ENCODE measurements at places on chromosomes 5 and 9. TPM values are rescaled to one million over a fixed set of nuclear protein-coding genes. Genes with fewer than 3 reads are reported as not detected.

GRCh38 chr5:91022518-91022917, 360.6 kb downstream of the ARRDC3 start:
- no peak for DNase-seq

GRCh38 chr5:129398026-129398678, 61.9 kb upstream of the ADAMTS19 start:
- no peak for DNase-seq

- no peak for DNase-seq
Measured at GRCh38 chr9:129330711-129331492, 152.8 kb upstream of the IER5L start.

GRCh38 chr5:1443171-1443570, 2.1 kb downstream of the SLC6A3 start:
- no peak for DNase-seq

GRCh38 chr9:128011071-128011817, 30.5 kb upstream of the EEIG1 start:
- peak; percentile 41 for DNase-seq

DNA sequence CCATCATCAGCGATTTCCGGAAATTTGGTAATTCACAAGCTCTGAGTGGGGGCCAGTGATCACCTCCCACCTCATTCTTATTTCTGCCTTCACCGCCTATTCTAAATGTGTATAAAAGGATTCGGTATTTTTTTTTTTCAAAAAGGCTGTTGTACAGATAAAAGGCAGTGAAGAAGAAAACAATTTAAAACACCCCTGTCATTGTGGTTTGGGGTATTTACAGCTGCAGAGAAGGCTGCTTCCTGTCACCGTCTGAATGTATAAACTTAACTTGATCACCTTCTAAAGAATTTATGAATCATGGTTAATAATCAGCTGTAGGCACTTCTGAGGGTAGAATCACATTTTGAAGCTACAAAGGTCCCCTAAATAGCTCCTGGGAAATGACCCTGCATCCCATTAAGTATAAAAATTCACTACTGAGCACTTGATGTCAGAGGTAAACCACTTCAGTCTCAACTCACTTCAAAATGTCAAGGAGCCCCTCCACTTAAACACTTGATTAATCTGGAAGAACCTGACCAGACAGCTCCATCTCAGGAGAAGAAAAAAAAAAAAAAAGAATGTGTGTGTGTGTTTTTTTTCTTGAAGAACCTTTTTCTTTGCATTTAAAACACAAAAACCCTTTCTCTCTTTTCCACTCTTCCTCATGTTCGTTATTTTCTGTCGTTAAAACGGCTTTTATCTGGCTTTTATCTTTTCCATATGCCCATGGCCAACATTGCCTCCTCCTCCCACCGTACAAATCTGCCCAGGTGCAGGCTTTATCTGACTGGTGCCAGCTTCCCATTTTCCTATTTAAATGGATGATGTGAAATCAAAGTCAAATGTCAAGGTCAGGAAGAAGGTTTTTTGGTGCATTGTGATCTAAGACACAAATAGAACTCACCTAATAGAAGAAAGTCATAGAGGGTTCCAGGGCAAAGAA, 291.2 kb downstream of the IRX1 start:
- DNase-seq, result no peak

DNA sequence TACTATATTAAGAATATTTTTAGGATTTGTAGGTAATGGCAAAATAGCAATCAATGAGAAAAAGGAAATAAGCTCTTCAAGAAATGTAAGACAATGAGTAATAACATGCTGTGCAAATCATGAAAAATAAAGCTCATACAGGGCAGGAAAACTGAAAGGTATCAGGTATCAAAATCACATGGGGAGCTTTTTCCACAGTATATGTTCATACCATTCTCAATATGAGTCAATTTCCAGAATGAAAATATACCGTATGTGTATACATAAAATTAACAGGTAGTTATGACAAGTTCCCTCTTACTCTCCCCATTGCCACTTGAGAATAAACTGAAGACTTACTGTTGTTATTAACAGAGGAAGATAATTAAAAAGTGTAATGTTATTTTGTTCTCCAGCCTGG, 35.9 kb downstream of the EFCAB9 start:
- no peak for DNase-seq

GRCh38 chr5:6758236-6758635, 45.0 kb downstream of the TENT4A start:
- no peak for DNase-seq

DNA sequence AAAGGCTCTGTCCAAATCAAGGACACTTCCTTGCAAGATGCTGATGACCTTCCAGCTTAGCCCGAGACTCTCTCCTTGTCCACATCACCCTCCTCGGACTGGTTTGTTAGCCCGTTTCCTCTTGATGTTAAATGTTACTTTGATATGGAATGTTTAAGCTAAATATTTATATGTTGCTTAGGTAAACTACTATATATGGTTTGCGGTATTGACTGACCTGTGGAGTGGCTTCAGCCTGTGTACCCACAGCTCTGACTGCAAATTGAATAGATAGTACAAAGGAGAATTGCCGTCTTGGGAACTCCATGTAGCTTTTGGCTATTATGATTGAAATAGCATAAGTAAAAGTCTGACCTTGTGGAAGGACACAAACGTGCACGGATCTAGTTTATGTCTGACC, 422.0 kb downstream of the YTHDC2 start:
- DNase-seq, result no peak

- no peak for DNase-seq
Measured at GRCh38 chr5:132686193-132686592, 12.4 kb downstream of the IL4 start.

DNA sequence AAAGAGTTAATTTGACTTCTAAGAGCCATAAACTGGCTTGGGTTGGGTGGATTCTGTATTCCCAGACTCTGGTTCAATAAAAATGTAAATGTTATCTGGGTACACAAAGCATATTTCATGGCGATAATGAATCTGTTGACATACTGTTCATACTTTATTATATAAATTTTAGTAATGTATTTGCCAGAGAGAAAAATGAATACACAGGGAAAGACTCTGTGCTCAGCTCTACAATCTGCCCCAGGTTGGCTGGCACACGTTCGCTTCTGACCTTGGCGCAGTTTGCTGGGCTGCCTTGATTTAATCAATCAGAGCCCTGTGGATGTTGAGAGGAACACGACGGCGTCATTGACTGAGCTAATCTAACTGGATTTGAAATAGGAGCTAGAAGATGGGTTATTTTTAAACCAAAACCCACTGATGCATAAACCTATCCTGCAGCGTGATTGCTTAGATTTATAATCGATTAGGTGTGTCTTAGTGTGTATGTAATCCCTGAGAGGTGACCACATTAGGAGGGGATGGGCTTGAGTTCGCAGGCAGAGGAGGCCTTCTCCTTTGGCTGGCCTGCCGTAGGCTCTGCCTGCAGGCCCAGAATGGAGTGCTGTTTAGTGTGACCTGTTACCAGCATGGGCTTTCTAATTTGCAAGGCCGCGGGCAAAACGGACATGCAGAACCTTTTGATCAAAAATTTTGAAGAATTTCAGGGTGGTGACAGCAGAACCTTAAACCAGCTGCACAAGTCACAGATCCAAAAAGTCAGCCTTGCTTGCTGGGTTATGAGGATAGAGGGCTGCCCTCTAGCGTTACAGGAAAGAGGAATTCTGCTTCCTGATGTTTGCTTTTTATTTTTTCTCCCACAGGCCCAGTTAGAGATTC, 3.9 kb upstream of the ADCY2 start:
- DNase-seq, result no peak

- DNase-seq, result no peak
Measured at GRCh38 chr5:39605145-39605544, 180.4 kb upstream of the DAB2 start.

DNA sequence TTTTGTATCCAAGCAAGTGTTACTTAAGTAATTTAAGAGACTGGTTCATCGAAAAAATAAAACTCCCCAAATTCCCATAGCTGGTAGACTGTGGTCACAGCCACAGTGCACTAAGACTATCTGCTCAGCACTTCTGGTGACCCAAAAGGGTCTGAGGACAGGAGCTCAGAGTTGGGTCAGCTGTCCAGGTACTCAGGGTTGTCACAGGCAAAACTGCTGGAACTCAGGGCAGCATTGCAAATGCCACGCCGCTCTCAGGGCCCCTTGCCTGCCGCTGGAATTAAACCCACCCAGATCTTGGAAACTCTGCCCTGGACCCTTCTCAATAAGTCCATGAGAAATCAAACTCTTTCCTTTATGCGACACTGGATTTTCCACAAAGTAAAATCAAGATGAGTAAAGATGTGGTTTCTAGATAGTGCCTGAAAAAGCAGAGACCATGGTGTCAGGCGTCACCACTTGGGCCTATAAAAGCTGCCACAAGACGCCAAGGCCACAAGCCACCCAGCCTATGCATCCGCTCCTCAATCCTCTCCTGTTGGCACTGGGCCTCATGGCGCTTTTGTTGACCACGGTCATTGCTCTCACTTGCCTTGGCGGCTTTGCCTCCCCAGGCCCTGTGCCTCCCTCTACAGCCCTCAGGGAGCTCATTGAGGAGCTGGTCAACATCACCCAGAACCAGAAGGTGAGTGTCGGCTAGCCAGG, at the start of gene IL13:
TSS of gene IL13 (plus strand) at position 498 of the 705 bp plus-strand sequence. CDS start at position 512, 14 bp downstream.
- no peak for DNase-seq

GRCh38 chr9:88927510-88927909, 63.8 kb upstream of the S1PR3 start:
- DNase-seq, result no peak

DNA sequence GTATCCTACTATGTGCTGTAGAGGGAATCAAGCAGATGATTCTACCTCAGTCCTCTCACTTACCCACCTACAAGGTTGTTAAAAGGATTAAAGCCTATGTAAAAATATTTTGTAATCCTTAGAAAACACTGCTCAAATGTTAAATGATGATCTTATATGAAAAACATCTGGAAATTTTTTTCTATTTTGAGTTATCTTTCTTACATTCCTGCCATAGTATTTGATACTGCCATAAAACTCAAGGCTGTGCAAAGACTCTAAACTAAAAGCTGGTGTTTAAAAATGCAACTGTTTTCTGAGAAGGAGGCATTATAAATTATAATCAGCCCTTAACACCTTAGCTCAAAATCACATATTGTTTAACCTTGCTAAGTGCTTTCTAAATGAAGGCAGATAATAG, 474.2 kb downstream of the PRELID2 start:
- DNase-seq, result no peak

GRCh38 chr5:127406326-127407121, 110.9 kb upstream of the PRRC1 start:
- DNase-seq, result no peak

GRCh38 chr5:119074419-119074818, 3.5 kb downstream of the DMXL1 start:
- DNase-seq, result no peak

DNA sequence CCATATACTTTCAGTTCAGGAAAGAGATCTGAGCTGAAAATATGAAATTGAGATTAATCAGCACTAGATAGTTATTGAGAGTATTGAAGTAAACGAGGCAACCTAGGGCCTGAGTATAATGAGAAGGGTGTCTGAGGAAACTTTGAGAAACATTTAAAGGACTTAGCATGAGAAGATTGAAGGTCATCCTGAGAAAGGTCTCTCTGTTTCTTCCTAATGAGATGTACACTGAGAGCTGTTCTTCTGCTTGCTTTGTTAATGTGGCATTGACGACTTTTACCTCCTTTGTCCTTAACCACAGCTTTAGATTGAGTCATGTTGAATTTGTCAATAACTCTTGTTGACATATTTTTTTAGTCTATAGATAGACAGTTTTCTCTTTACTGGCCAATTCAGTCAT, 145.1 kb upstream of the ACTBL2 start:
- no peak for DNase-seq

GRCh38 chr5:54736003-54736797, 218.6 kb downstream of the SNX18 start:
- no peak for DNase-seq

DNA sequence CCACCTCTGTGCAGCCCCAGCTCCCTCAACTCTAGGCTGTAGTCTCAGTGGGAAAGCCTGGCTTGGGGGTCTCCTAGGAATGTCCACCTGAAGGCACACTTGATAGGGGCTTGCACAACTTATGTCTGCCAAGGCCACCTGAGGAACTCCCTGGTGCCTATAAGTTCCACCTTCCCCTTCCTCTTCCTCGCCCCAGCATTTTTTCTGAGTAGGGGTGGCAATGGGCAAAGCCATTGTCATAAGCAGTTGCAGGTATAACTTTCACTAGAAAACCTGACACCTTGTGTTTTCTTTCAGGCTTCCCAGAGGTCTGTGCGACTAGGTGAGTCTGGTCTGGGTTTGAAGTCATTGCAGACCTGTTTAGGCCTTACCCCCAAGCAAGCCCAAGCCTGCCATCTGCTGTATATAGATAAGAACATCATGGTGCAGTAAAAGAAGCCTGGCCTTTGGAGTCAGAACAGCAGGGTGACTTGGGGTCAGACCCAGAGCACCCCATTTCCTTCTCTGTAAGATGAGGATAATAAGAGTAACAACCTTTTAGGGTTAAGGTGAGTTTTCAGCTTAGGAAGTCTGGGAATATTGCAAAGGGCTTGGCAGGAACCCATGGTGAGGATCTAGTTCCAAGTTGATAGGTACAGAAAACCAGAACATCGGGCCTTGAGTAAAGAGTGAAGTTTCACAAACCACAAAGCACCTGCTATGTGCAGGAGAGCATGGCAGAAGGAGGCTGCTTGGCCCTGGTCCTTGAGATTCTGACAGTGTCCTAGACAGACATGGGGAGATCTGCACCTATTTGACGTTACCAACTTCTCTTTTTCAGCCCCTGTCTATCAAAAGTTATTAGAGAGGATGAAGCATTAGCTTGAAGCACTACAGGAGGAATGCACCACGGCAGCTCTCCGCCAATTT, 33.8 kb downstream of the TGFBI start:
- DNase-seq, result no peak

DNA sequence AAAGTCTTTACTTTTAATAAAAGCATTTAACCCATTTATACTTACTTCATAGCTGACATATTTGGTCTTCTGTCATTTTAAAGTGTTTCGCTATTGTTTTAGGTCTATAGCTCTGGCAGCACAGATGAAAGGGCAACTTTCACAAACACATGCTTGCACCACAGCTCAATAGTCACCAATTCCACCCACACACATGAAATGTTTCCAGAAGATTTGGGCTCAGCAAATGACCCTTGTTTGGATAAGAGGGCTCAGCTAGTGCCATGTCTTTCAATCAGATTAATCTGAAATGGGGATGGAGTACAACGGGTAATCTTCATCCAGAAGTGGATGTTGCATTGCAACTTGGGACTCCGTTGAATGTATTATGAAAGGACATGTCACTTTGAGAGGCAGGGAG, 176.0 kb downstream of the FGF18 start:
- DNase-seq, result no peak

DNA sequence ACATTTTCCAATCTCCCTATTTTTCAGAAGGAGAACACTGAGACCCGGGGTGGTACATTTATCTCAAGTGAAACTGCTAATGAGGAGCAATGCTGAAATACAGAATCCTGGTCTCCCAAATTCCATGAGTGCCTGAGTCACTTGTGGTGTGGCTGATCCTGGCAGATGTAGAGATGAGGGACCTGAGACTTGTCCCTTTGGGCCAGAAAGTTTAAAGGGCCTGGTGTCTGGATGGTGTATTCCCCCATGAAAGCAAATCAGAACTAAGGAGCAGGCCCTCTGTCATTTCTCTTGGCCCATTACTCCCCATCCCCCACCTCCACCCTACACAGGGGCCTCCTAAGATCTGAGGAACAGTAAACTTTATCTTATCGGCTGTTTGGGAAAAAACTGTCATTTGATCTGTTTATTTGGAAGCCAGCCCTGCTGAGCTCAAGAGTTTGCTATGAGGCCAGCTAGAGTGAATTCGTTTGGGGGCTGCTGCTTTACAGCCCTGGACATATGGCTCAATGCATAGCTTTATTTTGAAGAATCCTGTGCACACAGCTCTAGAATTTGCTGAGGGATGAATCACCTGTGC, 140.3 kb downstream of the LHFPL2 start:
- peak; percentile 81 for DNase-seq

PCA3 gene
- 0.88 TPM for polyA plus RNA-seq

ALDOB gene
- 0.23 TPM for polyA plus RNA-seq

LARP1 gene
- polyA plus RNA-seq, result 103 TPM

SCGB3A2 gene
- polyA plus RNA-seq, result not detected

Measured in muscle of back (tissue), 13 donors.